Cortex of kidney (tissue), 1 donor: ENCODE measurements at places on chromosomes 1 and 21.

- no peak for DNase-seq
These were observed 98.5 kb upstream of the DMRTA2 start for GRCh38 chr1:50521703-50522102.

GRCh38 chr1:154747740-154748404, 122.2 kb downstream of the KCNN3 start:
- no peak for DNase-seq

GRCh38 chr1:29429656-29430055, 193.3 kb downstream of the PTPRU start:
- no peak for DNase-seq

- DNase-seq: peak; percentile 24
These were observed at the start of gene SLC30A7 for GRCh38 chr1:100895540-100896480. SLC30A7 (plus strand) TSS chr1:100896090; CDS start chr1:100896263, 173 bp downstream.

DNA sequence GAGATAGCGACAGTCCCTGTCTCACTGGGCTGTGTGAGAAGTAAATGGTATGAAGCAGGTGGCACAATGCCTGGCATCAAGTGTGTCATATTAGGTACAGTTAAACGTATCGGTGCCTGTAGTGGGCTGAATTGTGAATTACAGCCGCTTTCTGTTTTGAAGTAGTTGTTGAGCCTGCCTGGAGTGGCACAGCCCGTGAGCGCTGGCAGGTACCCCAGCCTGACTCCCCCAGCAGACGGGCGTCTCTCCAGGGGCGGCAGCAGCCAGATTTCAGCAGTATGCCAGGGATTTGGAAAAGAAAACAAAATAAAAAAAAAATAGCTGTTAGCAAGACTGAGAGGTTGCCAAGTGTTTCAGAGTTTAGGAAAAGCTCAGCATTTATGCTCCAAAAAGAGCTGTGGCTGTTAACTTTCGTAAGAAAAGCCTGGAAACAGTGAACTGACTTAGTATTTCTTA, 26.6 kb upstream of the GPR153 start:
- no peak for DNase-seq

GRCh38 chr1:235516862-235517446, 12.7 kb upstream of the B3GALNT2 start:
- no peak for DNase-seq

DNA sequence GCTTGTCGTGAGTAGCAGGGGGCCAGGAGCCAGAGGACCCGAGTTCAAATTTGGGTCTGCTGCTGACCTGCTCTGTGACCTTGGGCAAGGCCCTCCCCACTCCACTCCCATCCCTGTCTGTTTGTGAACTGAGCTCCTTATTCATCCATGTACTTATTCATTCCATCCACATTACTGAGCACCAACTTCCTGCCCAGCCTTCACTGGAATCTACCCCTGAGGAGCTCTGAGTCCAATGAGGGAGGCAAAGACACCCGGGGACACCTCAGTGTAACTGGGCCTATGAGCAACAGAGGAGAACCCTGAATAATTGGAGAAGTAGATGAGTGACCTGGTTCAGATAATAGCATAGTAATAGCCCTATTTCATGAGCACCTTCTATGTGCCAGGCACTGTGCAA, 8.9 kb downstream of the BSND start:
- DNase-seq: no peak

GRCh38 chr21:38651570-38651969, 153.3 kb upstream of the ERG start:
- no peak for DNase-seq

GRCh38 chr1:235648407-235648907, 1.1 kb downstream of the GNG4 start:
- no peak for DNase-seq

DNA sequence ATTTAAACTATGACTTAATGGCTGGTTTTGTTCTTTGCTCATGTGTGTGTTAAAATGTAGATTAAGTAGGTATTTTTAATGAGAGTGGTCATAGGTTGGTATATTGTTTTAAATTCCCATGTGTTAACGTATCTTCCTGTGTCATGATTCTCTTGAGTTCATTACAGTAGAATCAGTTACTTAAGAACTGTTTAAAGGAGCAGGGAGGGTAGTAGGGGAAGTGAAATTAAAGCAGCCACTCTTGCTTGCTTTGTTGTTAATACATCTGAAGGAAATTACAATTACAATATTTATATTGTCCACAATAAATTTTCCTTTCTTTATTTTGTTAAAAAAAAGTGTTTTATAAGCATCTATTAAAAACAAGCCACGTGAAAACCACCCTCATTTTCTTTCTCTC, 119.2 kb upstream of the KIAA1614 start:
- DNase-seq: no peak

GRCh38 chr1:100717218-100717617, 2.3 kb upstream of the VCAM1 start:
- no peak for DNase-seq

DNA sequence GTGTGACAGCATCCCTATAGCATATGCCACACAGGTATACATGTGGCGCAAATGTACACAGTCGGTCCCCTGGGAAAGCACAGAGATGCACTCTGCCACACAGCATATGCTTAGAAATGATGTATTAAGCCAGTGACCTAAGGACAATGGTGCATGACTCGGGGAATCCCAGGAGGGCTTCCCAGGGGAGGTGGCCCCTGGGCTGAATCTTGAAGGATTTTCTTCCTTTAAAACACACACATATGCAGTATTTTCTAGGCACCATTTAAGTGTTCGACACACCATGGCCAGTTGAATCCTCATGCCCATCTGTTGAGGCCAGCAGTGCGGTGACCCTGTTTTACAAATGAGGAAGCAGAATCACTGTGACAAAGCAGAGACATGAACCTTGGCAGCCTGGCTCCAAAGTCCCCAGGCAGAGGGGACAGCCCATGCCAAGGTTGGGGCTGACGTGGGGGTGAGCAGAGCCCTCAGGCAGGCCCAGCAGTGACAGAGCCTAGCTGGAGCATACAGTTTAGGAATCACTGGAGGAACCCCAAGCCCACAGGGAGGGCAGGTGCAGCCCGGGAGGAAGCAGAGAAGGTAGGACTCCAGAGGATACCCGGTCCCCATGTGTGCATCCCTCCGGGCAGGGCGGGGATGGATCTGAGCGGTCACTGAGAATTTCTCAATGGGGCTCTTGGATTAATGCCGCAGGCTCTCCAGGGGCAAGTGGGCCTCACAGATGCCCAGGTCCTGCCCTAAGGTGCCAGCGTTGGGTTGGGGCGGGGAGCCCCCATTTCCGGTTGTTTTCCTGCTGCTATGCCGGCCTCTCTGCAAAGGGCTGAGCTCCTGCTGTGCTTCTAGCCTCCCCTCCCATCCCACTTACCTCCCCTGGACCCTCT, 28.4 kb downstream of the WNT3A start:
- no peak for DNase-seq

GRCh38 chr1:233939451-233939850, 35.0 kb downstream of the SLC35F3 start:
- no peak for DNase-seq

DNA sequence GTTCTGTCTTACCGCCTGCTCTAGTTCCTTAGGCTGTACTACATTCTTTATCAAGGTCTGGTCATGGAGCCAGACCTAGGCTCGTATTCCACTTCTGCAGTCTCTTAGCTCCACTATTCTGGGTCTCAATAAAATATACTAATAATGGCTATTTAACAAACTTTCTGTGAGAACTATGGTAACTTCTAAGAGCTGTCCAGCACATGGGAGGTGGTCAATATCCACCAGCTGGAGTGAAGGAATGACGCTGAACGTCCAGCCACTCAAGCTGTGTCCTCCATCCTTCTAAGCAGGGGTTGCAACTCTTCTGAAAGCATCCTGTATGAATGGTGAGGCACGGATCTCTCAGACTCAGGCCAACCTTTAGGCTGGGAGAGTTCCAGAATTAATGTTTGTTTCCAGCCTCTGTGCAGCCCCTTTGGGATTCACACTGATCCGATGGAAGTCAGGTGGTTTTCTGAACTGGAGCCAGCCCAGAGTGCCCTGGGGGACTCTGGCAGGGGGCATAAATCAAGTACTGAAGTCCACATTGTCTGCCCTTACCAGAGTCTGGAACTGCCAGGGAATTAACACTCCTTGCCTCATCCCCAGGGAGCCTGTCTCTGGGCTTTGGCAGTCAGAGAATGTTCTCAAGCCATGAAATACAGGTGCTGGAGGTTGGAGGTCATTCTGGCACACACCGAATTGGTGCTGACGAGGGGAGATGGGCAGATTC, 57.4 kb downstream of the BRINP2 start:
- DNase-seq: no peak

DNA sequence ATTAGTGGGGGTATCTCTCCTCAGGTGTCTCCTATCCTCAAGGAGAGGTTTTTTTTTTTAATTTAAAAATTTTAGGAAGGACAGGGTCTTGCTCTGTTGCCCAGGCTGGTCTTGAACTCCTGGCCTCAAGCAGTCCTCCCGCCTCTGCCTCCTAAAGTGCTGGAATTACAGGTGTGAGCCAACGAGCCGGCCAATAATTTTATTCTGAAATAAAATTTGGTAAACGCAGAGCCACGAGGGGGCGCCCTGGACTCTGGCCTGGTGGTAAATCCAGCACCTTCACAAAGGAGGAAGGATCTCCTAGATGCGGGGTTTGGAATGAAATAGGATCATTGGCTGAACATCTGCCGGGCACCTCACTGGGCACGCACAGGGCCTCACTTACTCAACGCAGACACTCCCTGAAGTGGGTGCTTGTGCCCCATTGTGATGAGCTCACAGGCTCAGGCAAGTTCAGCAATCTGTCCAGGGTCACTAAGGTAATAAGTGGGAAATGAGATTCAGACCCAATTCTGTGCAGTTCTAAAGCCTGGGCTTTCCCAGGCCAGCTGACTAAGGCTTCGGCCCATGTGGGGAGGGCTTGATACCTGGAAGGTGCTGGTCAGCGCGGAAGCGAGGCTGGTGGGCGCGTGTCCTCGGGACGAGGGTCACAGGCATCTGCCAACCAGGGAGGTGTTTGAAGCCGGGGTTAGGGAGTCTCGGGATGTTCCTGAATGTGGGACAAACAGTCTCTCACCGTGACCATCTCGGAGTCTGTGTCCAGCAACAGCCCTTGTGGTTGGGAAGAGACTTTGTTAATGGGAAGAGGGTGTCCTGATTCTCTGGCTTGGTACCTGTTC, 32.7 kb upstream of the ETV3 start:
- DNase-seq: no peak

- no peak for DNase-seq
These were observed 10.4 kb downstream of the RPL11 start for GRCh38 chr1:23701996-23702395.

GRCh38 chr1:150804671-150805070, 3.4 kb downstream of the CTSK start:
- no peak for DNase-seq

DNA sequence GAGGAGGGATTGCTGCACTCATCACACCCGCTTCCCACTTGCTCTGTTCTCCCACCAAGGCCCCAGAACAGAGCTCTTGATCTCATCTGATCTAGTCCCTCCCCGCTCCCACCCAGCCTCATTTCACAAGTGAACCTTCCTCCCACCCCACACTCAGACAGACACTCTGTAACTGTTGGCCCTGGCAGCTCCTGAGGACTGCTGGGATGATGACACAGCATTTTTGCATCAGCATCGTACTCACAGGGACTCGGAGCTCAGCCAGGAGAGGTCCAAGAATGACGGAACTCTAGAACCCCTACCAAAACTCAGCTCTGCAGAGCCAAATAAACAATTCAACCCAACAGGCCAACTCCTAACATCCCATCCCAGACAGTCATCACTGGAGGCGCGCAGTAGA, 11.2 kb upstream of the ZNF124 start:
- DNase-seq: no peak

DNA sequence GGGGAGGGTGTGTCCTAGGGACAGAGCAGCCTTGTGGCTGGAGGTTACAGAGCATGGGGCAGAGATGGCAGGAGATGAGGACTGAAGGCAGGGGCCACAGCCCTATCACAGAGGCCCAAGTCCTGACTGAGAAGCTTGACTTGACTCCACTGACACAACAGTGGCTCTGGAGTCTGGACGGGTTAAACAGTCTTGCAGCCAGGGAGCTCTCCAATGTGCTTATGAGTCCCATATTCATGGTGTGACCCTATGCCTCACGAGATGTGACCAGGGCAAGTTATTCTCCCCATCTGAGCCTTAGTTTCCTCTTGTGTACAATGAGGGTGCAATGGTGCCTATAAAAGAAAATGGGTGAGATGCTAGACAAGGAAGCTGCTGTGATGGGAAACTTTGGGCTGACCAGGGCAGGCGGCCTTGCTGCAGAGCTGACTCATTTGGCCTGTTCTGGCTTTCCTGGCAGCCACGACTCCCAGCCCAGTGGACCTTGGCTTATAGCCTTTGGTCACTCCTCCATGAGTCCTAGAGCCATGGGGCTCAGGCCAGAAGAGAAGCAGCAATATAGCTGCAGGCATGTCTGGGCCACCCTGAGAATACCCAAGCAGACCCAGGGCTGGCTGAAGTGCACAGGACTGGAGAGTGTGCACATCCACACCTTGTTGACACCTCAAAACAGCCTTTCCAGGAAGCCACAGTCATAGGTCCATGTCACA, 2.8 kb upstream of the TTC22 start:
- DNase-seq: no peak

DNA sequence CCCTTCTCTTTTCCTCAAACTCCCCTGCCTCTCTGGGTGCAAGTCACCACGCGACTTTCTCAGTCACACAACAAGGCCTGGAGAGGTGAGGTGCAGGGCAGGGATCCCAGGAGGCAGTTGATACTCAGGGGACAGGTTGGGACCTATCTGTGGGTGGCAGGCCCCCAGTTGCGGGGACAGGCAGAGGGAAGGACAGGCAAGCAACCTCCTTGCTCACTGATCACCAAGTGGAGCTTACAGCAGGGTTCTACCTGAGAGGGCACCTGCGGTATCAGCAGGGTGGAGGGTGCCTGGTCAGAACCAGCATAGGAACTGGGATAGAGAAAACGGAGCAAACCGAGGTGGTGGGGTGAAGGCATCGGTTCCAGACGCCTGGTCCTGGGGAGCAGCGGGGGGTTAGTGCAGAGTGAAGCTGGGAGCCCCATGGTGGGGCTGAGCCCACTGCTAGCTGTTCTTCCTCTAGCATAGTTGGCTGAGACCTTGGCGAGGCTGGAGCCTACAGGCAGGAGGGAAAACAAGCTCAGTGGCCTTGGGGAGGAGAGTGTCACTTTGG, 24.4 kb upstream of the TENT5C start:
- DNase-seq: no peak

DNA sequence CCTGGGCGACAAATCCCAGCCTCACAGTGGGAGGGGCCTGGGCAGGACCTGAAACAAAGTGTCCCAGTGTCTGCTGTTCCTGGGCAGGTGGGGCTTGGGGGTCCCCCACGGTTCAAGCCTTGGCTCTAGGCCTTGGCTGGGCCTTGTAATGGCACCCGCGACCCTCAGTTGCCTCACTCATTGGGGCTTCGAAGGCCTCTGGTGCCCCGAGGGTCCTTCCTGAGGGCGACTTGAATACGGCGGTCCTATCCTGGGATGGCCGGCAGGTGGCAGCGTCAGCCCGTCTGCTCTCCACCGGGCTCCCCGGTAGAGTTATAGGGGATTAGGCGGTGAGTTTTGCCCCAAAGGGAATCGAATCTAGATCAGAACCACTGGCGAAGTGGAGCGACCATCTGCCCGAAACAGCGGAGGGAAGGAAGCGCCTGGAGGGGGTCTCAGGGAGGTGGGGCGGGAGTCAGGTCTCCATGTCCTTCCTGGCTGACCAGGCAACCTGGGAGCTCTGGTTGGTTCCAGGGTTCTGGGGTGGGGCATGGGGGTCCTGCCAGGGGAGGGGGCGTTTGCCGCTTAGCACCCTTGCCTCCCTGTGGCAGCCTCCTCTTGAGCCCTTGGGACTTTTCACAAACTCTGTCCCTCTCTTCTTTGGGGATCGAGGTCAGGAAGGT, 2.1 kb upstream of the PEX10 start:
- DNase-seq: no peak
